Smooth muscle cell of the pulmonary artery (primary cell): ENCODE measurements at places on chromosomes 16 and 17. TPM values are rescaled to one million over a fixed set of nuclear protein-coding genes. Genes with fewer than 3 reads are reported as not detected.

CACNA1H gene
- total RNA-seq: 12.6 and 17.0 TPM in 2 replicates

CLEC19A gene
- not detected in 2 replicates for total RNA-seq

HAP1 gene
- under 0.01 and 0.07 TPM in 2 replicates for total RNA-seq

CA4 gene
- total RNA-seq: not detected in 2 replicates
